ENCODE measurements at places on chromosomes 2 and 18.

DNA sequence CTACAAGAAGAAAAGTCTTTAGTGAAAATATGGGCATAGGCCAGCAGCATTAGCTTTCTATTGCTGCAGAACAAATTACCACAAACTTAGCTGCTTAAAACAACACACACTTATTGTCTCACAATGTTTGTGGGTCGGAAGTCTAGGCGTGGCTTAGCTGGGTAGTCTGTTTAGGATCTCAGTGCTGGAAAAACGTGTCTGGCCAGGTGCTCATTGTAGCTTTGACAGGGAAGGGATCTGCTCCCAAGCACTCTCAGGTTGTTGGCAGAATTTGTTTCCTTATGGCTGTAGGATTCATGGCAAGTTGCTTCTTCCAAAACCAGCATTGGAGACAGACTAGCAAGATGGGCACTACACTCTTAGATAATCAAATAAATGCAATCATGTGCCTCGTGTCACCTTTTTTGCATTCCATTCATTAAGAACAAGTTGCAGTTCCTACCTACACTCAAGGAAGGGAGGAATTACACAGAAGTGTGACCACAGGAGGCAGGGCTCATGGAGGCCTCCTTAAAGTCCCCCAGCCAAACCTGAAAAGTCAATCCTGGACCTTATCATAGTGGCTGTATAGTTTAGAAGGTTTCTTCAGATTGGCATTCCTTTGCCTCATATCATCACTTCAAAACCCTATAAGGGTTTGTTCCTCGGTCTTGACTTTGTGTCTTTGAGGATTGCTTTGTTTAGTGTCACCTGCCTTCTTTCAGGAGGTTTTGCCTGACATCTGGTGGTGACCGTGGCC lies 17.3 kb downstream of the MRPL30 start:
- no peak for DNase-seq

DNA sequence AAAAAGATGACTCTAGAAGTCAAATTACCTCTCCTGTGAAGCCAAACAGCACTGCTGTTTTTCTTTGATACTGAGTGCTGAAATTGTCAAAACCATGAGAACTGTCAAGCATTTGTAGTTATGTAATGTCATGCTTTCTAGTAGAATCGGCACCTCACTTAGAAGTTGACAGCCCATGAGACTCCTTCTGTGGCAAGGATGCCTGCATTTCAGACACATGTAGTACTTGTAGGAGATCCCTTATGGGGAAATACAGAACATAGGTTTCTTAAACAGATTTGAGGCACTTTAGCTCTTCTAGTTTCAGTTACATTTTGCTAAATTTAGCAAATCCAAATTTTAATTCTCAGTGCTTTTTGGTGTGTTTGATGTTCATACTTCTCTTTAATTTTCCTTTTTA lies 15.7 kb downstream of the ZNF407 start:
- no peak for DNase-seq

DNA sequence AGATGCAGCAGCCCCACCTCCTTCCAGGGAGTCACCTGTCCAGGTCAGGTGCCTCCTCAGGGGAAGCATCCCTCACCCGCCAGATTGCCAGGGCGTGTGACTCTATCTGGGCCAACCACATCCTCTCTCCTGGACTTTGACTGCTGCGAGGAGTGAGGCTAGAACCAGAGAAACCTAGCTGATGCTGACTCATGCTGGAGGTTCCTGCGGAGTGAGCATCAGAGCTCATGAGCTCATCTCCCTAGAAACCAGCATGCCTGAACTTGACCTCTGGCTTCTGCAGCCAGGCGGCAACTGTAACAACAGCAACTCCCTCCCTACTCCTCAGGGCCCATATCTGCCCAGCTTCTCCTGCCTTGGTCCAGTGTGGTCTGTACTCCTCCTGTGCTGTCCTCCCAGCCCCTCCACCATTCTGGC lies 28.3 kb upstream of the NT5DC4 start:
- no peak for DNase-seq

DNA sequence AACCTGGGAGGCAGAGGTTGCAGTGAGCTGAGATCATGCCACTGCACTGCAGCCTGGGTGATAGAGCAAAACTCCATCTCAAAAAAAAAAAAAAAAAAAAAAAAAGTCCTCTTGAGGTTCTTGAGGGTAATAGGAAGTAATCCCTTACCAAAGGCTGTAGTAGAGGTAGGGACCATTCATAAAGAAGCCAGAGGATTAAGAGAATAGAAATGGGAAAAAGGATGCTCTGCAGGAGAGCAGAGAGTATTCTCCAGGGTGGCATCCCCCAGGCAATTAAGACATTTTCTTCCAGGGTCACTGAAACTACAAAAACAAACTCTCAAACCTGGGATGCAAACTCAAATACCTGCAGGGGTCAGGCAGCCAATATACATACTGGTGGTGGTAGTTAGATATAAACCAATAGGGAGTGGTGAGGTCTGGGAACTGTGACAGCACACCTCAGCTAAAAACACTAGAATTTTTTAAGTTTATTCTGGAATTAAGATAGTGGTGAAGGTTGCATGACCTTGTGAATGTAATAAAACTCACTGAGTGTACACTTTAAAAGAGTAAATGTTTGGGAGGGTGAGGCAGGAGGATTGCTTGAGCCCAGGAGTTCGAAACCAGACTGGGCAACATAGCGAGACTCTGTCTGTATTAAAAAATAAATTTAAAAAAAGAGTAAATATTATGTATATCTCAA lies 24.7 kb downstream of the RAPH1 start:
- DNase-seq = no peak

DNA sequence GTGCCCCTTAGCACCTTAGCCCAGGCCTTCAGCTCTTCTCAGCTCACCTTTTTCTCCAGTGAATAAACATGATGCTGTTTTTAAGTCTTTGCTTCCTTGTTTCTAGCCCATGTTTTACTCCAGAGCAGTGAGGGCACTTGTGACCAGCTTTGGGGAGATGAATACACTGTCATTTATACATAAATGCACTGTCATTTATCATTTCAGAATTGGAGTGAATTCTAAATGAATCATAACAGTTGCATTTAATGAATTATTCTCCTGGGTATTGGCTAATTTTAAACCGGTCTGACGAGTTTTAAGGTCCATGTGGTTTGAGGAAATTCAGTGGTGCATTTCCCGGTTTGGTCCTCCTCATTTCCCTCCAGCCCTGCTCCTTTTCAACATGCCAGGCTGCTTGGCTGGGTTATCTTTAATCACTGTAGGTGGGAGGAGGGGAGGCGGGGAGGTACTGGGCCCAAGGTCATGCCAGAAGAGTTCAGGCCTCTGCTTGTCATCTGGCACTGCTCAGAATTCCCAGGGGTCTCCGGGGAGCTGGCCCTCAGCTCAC lies 23.9 kb downstream of the PRKCE start:
- DNase-seq = no peak

GRCh38 chr2:95296011-95296410 lies 1.1 kb upstream of the KCNIP3 start:
- no peak for DNase-seq

GRCh38 chr2:43707255-43708015 lies 31.2 kb upstream of the C1GALT1C1L start:
- peak; percentile 78 for DNase-seq

- DNase-seq = no peak
These were observed 449.5 kb upstream of the PKDCC start for GRCh38 chr2:41598161-41598894.

DNA sequence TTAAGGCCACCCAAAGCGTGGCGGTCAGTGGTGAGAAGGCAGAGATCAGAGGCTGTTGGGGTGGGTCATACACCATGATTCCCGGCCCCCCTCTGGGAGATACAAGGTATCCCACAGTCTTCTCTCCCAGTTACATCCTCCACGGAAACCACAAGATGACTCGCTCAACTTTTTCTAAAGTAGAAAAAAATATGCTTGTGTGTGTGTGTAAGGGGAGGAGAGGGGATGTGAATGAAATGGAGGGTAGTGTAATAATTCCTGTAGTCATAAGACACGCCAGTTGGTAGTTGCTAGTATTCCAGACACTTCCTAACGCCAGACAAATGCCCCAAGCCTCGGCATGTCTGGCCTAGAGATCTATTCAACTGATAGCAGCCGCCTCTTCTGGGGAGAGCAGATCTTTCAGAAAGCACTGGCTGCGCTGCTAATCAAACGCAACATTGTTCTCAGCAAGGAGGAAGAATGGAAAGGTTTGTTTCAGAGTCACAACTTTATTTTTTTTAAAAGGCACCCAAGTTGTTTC lies 143.5 kb downstream of the TGIF1 start:
- DNase-seq = no peak

DNA sequence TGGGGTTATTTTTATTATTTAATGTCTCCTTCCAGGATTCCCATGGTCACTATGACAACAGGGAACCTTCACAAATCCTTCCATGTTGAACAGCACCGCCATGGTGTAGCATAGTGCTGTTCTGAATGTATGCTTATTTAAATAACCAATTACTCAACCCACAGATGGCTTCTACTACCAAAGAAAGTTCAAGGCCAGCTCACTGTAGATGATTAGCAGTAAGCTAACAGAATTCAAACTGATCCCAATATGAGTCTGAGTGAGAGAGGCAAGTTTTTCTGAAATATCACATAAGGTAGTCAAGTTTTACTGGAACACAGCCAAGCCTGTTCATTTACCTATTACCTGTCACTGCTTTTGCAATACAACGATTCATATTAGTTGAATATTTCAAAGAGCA lies 51.2 kb downstream of the CLASP1 start:
- DNase-seq = no peak

DNA sequence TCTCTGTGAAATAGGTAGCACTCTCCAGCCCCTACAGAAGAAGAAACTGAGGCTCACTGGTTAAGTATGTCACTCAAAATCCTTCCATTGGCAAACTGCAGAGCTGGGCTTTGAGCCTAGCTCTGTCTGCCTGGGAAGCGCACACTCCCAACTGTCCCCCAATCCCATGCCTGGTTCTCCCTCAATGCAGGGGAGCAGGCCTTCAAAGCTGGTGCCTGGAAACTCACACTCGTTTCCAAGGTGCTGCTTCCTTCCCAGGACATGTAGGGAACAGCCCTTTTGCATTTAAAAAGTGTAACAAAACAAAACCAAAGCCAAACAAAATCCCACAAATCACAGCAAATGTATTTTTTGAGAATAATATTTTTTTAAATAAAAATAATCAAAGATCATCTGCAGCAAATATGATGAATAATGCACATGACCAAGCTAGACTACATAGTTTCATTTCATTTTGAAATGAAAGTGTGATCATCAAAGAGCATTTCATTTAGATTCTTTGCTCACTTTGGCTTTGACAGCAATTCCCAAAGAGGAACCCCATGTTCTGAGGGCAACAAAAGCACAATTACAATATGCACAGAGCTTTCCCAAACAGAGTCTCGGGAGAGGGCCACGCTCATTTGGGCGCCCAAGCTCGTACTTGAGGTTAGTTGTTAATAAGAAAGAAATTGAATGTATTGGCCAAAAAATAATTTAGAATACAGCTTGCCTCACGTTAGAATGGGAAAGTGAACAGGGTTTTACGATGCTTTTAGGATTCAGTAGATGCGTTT lies 96.7 kb upstream of the ACKR3 start:
- no peak for DNase-seq

DNA sequence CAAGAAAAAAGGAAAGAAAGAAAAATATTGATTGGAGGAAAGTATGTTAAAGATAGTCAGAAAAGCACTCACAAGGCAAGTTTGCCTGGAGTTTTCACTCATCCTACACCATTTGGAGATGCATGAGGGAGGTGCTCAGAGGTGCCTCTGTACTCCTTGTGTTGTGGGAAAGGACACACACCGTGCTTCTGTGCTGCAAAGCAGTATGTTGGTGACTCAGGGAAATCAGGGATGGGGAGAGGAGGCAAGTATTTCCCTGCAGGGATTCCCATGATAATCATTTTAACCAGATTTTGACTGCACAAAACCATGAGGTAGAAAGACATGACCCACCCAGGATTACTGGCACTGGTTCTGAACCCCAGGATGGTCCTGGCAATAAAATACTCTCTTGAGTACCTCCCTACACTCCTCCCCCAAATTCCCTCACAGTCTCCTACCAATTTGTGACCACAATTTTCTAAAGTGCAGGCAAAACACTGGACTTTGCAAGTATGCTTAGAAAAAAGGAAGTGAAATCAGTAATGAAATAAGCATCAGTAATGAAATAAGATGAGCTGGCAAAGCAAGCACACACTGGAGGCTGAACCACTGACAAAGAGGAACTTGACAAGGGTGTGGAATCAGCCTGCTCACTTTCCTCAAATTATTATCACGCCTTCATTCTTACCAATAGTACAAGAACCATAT lies 155.5 kb upstream of the ACVR2A start:
- DNase-seq = no peak

- peak; percentile 86 for DNase-seq
These were observed 1.2 kb upstream of the NPAS2 start for GRCh38 chr2:100818606-100819369.

- no peak for DNase-seq
These were observed 138.5 kb upstream of the LYPD6 start for GRCh38 chr2:149191915-149192314.

DNA sequence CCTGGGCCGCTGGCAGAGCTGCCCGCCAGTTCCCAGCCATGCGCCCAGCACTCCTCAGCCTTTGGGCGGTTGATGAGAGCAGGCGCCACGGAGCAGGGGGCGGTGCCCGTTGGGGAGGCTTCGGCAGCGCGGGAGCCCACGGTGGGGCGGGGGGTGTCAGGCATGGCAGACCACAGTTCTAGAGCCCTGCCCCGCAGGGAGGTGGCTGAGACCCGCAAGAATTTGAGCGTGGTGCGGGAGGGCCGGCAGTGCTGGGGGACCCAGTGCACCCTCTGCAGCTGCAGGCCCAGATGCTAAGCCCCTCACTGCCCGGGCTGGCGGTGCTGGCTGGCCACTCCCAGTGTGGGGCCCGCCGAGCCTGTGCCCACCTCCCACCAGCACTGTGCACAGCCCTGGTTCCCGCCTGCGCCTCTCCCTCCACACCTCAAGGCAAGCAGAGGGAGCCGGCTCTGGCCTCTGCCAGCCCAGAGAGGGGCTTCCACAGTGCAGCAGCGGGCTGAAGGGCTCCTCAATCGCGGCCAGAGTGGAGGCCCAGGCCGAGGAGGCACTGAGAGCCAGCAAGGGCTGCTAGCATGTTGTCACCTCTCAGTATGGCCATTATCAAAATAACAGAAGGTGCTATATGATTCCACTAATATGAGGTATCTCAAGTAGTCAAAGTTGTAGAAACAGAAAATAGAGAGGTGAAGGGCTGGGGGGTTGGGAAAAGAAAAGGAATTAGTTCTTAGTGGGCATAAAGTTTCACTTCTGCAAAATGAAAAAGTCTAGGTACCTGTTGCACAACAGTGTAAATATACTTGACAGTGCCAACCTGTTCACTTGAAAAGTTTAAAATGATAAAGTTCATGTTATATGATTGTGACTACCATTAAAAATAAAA lies 72.3 kb downstream of the SH3YL1 start:
- no peak for DNase-seq

- no peak for DNase-seq
These were observed 31.9 kb downstream of the TMEM131 start for GRCh38 chr2:97963880-97964279.

DNA sequence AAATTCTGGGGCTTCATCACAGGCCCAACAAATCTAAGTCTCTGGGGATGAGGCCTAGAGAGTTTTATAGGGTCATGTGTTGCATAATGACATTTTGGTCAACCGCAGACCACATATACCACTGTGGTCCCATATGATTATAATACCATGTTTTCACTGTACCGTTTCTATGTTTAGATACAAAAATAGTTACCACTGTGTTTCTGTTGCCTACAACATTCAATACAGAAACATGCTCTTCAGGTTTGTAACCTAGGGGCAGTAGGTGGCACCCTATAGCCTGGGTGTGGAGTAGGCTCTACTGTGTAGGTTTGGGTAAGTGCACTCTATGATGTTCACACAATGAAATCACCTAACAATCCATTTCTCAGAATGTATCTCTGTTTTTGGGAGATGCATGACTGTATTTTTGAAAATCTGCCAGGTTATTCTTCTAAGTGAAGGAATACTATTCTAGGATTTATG lies 485.2 kb downstream of the PTPRM start:
- no peak for DNase-seq

GRCh38 chr2:100228415-100228814 lies 86.0 kb upstream of the AFF3 start:
- no peak for DNase-seq
